ENCODE measurements at places on chromosomes 7 and 10.

GRCh38 chr10:31693491-31693890 lies 235.1 kb downstream of the ARHGAP12 start:
- no peak for DNase-seq

GRCh38 chr7:111082351-111082750 lies 8.6 kb upstream of the LRRN3 start:
- no peak for DNase-seq

DNA sequence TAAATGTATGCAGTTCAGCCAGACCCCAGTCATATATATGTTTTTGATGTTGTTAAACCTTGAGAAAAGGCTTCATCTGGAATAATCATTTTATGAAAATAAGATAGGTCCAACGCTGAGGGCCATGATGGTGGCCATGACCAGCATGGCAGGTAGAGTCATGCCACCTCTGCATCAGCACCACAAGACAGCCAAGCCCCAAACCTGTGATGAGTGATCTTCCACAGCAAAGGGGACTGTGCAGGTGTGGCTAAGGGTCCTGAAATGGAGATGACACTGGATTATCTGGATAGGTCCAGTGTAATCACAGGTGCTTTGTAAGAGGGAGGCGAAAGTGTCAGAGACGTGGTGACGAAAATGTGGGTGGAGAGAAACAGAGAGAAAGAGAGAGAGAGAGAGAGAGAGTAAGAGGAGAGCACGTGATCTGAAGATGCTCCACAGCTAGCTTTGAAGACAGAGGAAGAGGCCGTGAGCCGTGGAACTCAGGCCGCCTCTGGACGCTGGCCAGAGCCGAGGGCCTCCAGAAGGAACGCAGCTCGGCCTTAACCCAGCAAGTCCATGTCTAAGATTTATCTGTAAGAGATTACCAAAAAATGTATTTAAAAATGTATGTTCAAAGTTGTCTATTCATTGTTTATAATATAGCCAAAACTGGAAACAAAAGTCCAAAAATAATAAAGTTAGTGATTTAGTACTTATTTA lies 304.4 kb upstream of the SHH start:
- DNase-seq: no peak

DNA sequence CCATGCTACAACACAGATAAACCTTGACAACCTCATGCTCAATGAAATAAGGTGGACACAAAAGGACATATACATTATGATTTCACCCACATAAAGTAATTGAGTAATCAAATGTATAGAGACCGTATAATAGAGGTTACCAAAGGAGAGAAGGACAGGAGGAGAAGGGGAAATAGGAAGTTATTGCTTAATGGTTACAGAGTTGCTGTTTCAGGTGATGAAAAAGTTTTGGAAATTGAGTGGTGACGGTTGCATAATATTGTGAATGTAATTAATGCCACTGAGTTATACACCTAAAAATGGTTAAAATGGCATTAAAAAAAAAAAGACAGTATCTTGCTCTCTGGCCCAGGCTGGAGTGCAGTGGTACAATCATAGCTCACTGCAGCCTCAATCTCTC lies 1.5 kb upstream of the OGDH start:
- no peak for DNase-seq

DNA sequence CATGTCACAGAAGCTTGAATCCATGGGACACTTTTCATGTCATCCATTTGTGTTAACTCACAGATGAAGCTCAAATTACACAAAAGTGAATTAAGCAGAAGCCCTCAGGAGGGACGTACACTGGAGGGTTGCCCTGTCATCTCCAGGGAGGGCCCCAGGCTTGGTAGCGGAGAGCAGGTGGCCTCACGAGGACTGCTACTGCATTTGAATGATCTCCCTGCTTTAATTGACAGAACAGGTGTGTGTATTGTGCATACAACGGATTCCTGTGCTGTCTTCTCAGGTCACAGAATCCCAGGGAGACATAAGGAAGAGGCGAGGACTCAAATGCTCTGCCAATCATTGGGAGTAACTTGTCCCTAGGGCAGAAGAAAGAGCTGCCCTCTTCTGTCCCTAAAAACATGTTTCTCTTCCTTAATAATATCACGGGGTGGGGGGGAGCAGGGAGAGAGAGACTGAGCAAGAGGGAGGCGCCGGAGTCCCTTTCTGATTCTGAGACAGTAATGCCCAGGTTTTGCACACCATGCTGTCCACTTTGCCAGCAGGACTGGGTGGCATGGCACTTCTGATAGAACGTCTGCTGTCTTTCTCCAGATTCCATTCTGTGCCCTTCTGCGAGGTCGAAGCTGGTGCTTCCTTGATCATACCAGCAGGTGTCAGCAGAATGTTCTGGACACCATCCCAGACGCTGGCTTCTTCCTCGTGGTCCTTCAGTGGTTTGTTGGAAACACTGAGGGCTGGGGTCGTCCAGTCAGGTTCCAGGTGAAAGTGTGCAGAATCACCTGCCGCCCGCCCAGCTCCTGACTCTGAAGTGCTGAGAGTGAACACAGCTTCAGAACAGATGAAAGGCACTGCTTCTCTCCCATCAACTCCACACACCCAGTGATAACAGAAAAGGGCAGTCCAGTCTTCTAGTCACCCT lies 26.2 kb upstream of the RASGEF1A start:
- peak; percentile 65 for DNase-seq

GRCh38 chr7:5559576-5560240 lies 136.1 kb upstream of the TNRC18 start:
- DNase-seq: no peak

DNA sequence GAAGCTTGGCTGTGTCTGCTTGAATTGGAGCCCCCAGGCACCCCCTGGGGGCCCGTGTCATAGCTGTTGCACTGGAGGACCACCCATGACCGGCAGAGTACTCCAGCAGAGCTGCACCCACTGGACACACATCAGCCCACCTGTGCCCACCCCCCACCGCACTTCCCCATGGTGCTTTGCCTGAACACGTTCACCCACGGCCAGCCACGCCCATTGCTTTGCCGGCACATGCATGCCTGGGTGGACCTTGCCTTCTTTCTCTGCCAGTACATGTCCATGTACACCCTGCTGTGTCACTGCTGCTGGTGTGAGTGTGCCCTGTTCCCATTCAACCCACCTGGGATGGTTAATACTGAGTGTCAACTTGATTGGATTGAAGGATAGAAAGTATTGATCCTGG lies 88.7 kb downstream of the SAMD9 start:
- no peak for DNase-seq

DNA sequence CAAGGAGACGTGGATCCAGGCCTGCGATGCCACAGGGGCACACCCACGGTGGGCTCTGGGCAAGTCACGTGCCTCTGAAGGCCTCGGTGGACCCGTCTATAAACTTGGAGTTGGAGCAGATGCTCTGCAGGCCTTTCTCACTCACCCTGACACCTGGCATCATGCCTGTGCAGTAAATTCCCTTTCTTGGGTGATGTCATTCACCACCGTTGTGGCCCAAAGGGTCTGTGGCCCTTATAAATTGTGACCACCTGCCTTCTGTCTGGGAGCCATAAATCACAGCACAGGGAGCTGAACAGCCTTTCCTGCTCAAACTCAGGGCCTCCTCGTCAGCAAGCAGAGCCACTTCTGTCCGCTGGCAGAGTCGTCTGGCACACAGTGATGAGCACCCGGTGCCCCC lies 52.2 kb downstream of the GPAM start:
- DNase-seq: no peak

DNA sequence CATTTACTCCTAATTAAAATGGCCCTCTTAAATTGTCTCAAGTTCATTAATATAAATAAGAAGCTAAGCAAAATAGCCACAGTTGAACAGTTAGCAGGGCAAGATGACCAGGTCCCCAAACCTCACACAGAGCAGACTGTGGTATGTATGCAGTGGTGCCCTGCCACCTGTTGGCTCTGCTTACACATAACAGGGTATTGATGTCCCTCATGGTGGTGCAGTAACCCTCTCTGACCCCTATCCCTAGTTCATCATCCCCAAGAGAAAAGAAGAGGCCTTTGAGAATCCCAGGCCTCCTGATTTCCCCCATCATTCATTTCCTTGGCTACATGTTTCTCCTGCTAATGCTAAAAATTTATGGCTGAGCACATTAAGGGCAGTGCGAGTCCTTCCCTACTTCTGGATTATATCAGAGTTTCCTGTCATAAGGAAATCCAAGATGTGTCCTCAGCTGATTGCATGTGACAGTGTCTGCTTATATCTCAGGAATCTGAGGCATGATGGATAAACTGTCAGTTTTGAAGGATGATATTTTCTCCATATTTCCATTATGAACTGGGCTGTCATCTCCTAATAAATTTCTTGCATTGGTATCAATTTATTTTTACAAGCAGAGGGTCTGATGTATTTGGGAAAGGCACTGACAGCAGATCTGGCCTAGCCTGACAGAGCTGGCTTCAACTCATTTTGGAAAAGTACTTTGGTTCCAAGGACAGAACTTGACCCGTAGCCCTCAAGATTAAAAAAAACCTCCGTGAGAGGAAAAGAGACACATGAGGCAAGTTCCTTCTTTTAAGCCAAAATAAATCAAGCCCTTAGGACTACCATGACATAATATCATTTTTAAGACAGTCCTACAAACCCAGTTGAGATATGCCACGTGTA lies 880.6 kb downstream of the LRMDA start:
- no peak for DNase-seq

- no peak for DNase-seq
Observed at GRCh38 chr10:92421550-92421949, 130.6 kb downstream of the MARCHF5 start.

DNA sequence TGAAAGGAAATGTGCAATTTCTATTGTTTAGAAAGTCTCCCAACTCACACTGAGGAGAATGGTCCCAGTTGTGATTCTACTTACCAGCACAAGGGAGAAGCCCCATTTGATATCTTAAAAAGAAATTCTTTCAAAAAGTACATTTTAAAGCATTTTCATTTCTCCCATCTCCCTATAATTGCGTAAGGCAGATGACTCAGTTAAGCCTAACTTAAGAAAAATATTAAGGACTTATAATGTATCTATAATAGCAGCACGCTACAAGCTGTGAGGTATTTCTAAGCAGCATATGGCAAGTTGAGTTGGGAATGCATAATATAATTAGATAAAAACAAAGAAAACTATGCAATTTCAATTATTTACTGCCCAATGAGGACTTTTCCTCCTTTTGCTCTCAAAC lies 8.5 kb upstream of the NRCAM start:
- no peak for DNase-seq

- DNase-seq: no peak
Observed at GRCh38 chr7:42639930-42640329, 271.9 kb downstream of the C7orf25 start.

DNA sequence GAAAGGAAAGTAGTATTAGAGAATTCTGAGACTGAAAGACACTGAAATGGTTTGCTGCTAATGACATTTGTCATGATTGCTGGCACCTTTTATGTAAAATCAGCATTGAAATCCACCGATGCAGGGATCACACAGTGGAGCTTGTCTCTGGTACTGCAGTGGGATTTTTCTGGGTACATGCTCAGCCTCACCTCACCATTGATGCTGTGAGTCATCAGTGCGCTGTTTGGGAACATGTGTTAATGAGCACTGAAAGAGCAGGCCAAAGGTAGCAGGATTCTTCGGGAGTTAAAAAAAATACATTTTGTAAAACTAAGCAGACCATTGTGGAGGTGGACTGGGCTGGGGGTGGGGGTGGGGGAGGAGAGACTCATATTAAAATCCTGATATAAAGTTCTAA lies 174.9 kb downstream of the CREB5 start:
- DNase-seq: no peak

DNA sequence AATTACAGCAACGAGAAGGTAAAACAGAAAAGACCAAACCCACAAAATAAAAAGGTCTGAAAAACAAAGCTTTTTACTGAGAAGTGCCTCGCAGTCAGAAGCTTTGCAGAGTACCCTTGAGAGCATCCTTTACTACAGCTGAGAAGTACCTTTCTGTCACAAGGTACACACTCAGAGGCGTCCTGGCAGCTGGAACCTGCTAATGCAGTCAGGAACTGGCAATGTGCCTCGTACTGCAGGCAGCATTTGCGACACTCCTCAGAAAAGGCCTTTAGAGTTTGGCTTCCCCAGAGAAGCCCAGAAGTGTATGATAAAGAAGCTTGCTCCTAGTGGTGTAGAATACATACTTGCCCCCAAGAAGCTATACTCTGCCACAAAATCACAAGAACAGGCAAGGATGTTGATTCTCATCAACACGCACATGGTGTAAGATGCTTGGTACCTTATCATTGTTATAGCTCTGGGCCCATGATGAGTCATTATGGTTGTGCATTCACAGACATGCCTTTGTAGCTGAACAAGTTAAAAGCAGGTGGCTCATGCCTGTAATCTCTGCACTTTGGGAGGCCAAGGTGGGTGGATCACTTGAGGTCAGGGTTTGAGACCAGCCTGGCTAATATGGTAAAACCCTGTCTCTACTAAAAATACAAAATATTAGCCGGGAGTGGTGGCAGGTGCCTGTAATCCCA lies 2.0 kb upstream of the GTPBP4 start:
- DNase-seq: no peak

DNA sequence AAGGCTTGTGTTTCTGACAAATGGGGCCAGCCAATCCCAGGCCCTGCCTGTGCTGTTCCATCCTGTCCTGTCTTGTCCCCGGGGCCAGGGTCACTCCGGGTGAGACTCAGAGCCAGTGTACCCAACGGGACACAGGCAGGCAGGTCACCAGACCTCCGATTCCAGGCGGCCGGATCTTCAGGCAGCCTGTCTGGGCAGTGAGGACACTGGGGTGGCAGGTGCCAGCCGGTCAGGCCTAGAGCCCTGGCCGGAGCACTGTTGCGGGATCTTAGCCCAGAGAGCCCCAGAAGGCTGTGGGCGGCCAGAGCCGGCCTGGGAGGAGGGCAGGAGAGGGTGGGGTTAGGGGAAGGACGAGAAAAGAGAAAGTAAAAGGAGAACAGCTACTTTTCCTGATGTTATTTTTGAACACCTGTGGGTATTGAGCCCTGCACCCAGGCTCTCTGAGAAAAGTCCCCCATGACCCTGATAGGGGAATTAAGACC lies 134.3 kb upstream of the TNRC18 start:
- peak; percentile 31 for DNase-seq

DNA sequence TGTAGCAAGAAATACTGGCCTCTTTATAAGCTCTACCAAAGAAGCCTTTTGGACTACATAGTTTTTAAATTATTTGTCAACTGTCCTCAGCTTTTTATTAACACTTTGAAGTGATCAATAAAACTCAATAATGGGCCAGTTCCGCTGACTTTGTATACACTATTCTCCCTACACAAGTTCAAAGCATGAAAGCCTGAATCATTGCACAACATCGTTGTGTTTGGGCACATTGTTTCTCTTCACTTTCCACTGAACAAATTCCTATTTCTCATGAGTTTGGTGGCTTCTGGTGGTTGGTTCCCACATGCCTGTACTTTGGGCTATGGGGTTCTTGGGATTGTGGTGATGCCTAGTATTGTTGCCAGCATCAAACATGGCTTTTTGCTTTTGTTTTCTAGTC lies 561.8 kb upstream of the LRRN3 start:
- no peak for DNase-seq

- DNase-seq: no peak
Observed at GRCh38 chr10:59090817-59091622, 85.4 kb upstream of the PHYHIPL start.

All from CD4-positive, alpha-beta T cell treated with Interleukin-10 for 1 hour (primary cell).